ENCODE measurements at places on chromosomes 5 and 9. TPM values are rescaled to one million over a fixed set of nuclear protein-coding genes. Genes with fewer than 3 reads are reported as not detected.

- no peak for DNase-seq
Measured at GRCh38 chr5:61498121-61498520, 166.1 kb downstream of the ZSWIM6 start.

DNA sequence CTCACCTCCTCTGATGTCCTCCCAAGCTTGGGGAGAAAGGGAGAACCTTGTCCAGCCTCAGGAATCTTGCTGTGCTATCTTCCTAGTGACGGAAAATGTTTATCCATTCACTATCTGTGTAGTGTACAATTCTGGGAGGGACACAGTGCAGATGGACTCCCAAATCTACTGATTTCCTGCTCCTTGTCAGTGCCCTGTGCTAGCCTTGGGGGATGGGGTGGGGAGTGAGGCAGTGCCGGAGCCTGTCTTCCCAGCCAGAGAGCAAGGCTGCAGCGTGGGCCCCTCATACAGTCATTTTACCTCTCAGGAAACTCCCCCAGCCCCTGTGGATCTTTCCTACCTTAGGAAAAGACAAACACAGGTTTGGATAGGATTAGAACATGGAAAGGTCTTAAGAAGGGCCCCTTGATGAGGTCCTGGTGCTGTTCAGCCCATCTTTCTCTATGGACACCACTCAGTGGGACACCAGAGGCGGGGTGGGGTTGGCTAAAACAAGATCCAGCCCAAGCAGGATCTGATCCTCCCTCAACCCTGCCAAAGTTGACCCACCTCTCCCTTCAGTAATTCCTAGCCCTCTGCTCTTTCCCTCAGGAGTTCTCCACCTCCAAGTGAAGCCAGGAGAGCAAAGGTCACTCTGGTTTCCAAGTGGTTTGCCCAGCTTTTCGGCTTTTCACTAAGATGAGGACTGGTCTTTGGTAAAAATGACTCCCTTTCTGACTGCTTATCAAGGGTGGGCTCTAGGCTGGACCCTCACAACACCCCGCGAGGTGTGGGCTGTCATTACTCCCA, 3.4 kb downstream of the DOLK start:
- DNase-seq = no peak

Gene GRM6
- not detected for polyA plus RNA-seq

- no peak for DNase-seq
Measured at GRCh38 chr9:71721855-71722254, 46.5 kb downstream of the CEMIP2 start.

DNA sequence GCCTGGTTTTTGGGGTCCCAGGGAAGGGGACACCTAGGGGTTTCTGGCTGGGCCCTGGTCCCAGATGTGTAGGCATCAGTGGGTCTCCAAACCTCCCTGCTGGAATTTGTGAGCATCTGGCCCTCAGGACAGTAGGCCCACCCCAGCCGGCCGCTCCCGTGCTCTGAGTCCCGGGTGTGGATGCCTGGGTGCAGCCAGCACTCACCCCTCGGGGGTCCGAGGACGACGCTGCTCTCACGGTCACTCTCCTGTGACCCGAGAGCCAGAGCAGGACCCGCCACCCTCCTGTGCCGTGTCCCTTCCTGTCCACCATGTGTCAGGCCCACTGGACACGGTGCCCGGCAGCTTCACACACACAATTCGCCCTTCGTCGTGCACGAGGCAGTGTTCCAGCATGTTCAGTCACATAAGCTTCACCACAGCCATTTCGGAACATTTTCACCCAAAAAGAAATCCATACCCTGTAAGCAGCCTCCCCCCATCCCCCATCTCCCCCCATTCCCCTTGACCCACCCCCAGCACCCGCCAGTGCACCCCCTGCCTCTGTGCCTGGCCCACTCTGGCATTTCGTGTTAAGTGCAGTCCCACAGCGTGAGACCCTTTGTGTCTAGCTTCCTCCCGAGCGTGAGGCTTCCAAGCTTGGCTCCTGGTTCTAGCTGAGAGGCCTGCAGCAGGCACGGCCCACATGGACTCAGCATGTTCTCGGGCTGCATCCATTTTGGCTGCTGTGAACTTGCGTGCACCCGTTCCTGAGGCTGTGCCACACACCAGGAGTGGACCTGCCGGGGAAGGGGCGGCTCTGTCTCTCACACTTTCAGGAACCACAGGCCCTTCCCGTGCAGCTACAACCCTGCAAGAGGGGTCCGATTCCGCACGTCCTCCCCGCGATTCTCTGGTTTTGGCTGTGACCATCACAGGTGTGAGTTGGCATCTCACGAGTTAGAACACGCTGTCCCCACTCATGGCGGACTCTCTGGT, 40.5 kb downstream of the NKD2 start:
- DNase-seq = no peak

DNA sequence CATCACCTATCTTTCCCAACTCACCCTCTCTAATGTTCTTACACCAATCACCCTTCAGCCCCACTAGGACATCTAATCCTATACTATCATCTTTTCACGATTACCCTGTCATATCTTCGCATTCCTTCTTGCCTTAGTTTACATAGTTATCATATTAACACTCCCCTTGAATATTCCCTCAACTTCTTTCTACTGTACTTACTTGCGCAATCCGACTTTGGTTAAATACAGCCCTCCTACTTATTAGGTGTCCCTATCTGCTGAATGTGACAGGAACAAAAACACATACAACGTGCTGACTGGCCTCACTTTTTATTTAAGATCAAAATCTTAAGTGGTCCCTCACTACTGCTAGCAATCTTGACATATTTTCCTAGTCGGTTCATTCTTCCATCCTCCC, 19.5 kb upstream of the HK3 start:
- DNase-seq = no peak

Gene MRPL36
- 67.4 TPM for polyA plus RNA-seq

Gene MGAT4B
- polyA plus RNA-seq = 101 TPM

Gene SLC34A1
- 0.10 TPM for polyA plus RNA-seq

Gene SPATA6L
- 4.8 TPM for polyA plus RNA-seq

Gene POLR3G
- 0.31 TPM for polyA plus RNA-seq

DNA sequence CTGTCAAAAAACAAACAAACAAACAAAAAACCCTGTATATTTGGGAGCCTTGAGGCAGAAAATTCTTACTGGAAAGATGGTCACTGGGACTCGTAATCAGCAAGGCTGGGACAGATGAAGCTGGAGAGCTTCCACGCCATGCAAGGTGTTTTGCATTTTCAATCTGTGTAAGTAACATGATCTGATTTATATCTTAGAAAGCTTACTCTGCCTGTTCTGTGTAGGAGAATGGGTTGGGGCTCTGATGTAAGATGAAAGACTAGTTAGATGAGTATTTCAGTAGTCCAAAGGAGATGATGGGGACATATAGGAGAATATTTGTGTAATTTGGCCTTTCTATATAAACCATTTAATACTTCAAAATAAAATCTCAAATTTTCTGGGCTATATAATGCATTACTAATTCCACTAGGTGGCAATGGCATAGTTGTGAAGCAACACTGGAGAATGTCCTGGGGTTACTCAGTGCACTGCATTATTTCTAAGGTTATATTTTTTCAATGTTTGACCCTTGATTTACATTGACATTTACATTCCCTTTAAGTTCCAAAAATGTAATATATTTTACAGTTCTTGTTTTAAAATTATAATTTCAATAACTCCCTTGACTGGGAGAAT, 21.9 kb upstream of the FSD1L start:
- peak; percentile 32 for DNase-seq

Gene ESM1
- polyA plus RNA-seq = 0.15 TPM

Gene SNAPC3
- polyA plus RNA-seq = 9.2 TPM

DNA sequence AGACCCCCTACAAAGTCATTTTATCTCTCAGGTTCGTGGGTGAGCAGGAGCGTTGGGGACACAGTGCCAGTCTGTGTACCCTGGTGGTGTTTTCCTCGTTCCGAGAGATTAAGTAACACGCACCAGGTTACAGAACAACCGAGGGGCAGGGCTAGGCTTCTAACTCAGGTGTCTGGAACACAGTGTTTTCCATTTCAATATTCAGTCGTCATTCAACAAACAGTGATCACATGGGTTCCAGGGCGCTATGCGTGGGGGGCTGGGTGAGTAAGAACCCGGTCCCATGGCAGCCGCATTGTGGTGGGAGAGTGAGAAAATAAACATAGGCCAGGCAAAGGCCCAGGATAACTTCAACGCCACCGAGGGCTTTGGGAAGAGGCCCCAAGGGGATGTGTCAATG, 55.9 kb upstream of the RNU6ATAC start:
- peak; percentile 66 for DNase-seq

GRCh38 chr5:91219803-91220371, 163.2 kb downstream of the ARRDC3 start:
- no peak for DNase-seq

DNA sequence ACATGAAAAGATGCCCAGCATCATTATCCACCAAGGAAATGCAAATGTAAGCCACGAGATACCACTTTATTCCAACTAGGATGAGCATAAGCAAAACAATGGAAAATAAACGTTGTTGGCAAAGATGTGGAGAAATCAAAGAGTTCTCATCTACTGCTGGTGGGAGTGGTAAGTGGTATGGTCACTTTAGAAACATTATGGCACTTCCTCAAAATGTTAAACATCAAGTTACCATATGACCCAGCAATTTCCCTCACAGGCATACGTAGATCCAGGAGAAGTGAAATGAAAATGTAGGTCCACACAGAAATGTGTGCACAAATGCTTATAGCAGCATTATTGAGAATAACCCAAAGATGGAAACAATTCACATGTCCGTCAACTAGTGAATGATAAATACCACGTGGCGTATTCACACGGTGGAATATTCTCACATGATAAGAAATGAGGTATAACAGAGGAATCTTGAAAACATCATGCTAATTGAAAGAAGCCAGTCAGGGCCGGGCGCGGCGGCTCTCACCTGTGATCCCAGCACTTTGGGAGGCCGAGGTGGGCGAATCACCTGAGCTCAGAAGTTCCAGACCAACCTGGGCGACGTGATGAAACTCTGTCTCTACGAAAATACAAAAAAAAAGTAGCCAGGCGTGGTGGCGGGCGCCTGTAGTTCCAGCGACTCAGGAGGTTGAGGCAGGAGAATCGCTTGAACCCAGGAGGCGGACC, 16.4 kb upstream of the FLT4 start:
- DNase-seq = no peak

DNA sequence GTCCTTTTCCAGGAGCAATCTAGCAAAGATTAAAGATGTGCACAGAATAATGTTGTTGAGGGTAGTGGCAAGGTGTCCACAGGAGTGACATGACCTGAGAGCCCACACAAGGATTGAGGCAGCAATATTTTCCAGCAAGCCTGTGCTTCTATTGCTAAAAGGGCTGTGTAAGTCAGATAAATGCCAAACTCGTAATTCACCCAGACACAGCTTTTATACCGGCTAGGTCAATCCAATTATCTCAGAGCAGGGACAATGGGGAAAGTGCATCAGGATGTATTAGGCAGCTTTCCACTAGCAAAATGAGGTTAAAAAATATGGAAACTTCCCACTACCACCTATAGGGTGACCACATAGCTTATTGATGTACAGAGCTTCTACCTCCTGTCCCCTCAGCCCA, 34.8 kb upstream of the RAB3C start:
- DNase-seq = no peak

Gene LCN2
- 33.1 TPM for polyA plus RNA-seq

Gene SLC2A6
- 3.1 TPM for polyA plus RNA-seq

DNA sequence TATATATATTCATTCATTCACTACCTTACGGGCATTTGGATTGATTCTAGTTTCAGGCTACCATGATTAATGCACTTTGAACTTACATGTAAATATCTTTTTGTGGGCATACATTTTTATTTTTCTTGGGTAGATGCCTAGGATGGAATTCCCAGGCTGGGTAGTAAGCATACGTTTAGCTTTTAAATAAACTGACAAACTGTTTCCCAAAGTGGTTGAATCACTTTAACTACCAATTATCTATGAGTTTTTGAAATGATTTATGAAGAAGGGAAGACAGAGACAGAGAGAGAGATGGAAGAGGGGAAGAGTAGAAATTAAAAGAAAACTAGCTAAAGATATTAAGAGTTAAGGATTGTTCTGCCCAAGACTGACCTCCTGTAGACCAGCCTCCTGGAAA, 612.6 kb downstream of the PSAT1 start:
- DNase-seq = no peak

Gene LRRC19
- polyA plus RNA-seq = not detected

DNA sequence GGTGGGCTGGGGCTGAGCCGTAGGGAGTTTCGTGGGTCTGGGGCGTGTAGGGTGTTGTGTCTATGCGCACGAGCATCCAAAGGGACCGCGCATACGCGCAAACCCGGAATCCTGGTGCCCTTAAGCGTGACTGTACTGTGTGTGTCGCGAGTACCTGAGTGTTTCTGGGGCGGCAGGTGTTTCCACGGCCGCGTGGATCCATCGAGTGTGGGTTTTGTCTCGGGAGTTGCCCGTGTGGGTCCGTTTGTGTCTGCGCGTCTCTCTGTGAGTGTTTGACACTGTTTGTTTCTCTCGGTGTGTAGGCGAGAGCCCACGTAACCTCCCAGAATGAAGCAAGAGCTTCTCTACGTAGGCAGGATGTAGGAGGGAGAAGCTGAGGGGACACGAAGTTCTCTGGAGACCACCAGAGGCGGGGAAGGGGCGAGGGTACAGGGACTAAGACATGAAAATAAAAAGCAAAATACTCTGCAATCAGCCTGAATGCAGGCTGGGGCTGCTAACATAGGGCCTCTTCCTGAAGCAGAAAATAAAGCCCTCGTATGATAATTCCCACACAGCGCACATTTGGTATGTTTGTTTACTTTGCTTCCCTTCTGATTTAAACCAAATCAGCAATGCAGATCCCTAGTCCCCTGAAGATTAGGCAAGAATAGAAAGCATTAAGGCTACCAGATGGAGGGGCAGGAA, 588 bp upstream of the BRINP1 start:
- DNase-seq = no peak

GRCh38 chr5:161966564-161966963, 101.0 kb upstream of the GABRG2 start:
- DNase-seq = peak; percentile 58

Gene GABRP
- 0.92 TPM for polyA plus RNA-seq

Data from stomach (tissue), 19 donors.